ENCODE measurements at places on chromosomes 13 and 19.

DNA sequence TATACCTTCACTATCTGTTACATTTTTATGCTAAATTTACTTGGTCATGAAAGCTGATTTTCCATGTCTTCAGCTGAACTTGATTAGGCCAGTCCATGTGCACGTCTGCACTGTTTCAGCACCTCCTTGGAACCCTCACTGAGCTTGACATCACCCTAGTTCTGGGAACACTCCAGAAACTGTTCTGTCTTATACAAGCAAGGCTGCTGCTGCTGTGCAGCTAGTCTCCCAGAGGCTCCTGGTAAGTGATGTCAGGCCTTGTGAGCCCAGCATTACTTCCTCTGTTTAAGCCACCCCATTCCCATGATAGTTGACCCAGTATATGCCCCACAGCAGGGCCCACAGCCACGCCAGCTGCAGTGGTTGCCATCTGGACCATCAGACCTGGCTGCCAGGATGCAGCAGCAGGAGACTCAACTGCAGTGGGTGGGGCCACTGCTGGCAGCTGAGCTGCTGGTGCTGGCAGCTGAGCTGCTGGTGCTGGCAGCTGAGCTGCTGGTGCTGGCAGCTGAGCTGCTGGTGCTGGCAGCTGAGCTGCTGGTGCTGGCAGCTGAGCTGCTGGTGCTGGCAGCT lies 90.5 kb upstream of the AKAP11 start:
- peaks cover 9% of the 10 kb centered on the region for H3K36me3 ChIP-seq
- H3K4me1 ChIP-seq = no peaks in the 10 kb centered on the region
- no peak overlapping the region for H3K4me3 ChIP-seq
- H3K27ac ChIP-seq = no peak overlapping the region
- no peak for DNase-seq
- no peaks in the 10 kb centered on the region for H3K27me3 ChIP-seq

DNA sequence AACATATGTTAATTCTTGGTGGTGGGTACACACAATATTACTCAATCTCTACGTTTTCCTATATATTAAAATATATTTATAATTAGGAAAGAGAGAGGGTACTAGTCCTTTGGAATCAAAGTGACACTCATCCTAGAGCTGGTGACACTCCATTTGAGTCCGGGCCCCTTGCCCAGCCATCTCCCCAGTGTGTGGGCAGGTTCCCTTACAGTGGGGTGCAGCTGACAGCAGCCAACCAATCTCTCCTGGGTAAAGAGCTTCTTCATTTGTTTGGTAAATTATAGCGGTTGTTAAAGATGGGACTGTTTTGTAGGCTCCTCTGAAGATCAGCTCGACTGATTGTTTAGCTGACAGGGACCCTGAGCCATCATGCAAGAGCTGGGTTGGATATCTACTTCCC lies 37.2 kb upstream of the RGCC start:
- no peaks in the 10 kb centered on the region for H3K4me1 ChIP-seq
- no peak for DNase-seq
- H3K4me3 ChIP-seq = no peak overlapping the region

DNA sequence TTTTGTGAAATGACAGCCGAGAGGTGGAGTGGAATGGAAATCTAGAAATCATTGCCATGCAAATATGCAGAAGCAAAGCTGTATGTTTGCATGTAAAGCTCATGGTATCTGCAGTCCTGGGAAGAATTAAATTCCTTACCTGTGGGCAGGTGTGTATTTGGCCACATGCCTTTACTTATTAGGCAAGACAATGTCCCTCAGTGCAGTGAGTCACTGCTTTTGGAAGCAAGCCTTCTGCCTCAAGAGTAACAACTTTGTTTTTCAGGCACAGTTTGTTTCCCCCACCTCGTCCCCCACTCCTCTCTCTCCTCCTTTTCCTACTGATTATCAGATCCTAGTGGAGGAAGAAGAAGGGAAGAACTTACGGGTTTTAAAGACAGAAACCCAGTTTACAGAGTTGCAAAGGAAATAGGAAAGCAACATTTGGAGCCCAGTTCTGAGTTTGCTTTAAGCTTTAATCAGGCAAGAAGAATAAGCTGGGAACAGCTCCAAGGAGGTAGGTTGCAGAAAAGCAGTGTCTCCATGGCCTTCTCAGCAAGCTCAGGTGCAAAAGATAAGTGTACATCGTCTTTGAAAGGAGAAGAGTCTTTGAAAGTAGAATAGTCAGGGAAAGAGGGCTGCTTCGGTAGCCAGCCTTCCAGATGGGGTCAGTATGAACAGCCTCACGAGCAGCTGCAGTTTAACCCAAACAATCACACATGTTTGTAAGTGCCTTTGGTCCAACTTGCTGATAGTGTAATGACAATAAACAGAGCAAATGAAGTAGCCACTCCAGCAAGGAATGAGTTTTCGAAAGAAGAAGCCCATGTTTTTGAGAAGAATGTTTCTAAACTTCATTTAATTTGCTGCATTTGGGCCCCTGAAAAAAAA lies 190.1 kb downstream of the KLF5 start:
- no peak overlapping the region for H3K4me3 ChIP-seq
- DNase-seq = no peak
- peak overlapping the region; percentile 76 for H3K27ac ChIP-seq

GRCh38 chr19:28631961-28632360 lies 581.0 kb downstream of the UQCRFS1 start:
- H3K27ac ChIP-seq = no peak overlapping the region
- no peak for DNase-seq

- H3K4me1 ChIP-seq = no peaks in the 10 kb centered on the region
- H3K4me3 ChIP-seq = no peak overlapping the region
- H3K27ac ChIP-seq = no peak overlapping the region
- no peak for DNase-seq
Measured at GRCh38 chr19:49409441-49410029, 13.7 kb downstream of the PTH2 start.

Data from suprapubic skin (tissue), 4 donors.